ENCODE measurements at places on chromosomes 3 and 15.

DNA sequence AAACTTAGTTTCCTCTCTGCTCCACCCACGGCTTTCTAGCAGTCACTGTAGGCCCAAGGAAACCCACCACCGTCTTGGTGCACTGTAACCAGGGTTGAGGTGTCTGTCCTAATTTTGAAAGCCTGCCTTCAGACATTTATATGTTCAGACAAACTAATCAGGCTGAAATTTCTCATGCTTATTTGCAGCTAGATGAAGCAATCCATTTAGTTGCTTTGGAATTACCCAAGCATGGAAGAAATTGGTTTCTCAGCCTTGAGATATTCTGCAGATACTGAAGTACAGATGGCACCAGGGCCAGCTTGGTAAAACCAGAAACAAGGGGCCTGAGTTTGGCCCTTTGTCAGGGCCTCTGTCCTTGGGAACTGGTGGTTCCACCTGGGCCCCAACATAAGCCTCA is 105.4 kb downstream of the CACNA1D start:
- DNase-seq, result no peak

GRCh38 chr3:123229145-123229544 is 27.4 kb downstream of the SEC22A start:
- DNase-seq, result no peak

- DNase-seq, result no peak
Measured at GRCh38 chr3:160265088-160265487, 39.9 kb downstream of the C3orf80 start.

DNA sequence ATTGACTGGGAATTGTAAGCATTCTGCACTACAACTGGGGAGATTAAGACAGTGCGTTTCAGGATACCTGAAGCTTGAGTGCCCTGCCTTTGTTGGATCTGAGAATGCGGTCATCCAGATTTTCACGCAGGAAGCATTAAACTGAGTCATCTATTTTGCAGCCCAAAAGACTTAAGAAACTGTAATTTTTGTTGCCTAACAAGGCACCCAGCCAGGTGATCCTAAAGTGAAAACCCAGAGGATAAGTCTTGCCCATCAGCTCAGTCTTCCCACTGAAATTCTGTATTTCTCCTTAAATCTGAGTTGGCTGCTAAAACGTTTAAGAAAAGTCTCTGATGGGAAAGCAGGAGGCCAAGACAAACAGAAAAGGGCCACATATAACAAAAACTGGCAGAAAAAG is 242.5 kb upstream of the TMCO5A start:
- no peak for DNase-seq

- DNase-seq, result no peak
Measured at GRCh38 chr15:49110158-49110944, 45.0 kb downstream of the COPS2 start.

DNA sequence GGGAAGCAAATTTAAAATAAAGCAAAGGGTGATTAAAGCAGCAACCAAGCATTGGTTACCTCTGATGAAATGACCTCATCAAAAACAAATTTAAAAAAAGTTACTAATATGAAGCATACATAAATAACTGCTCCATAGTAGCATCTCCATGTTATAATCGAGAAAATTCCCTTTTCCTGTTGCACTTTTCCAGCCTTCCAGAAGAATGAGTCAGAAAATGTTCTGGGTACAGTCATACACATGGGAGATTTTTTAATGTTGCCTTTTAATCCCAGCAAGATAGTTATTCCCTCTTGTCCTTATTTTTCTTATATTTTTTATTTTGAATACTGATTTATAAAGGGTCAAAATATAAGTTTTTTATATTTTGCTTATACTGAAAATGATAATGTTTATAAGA is 2.6 kb upstream of the TMCO5A start:
- DNase-seq, result no peak

- DNase-seq, result no peak
Measured at GRCh38 chr3:170862618-170863374, 7.2 kb downstream of the RPL22L1 start.

GRCh38 chr3:15040844-15041243 is 24.3 kb downstream of the MRPS25 start:
- DNase-seq, result no peak

GRCh38 chr15:80350941-80351610 is 53.1 kb upstream of the ARNT2 start:
- DNase-seq, result no peak

GRCh38 chr15:31237043-31237324 is 89.7 kb upstream of the KLF13 start:
- no peak for DNase-seq

- no peak for DNase-seq
Measured at GRCh38 chr3:72563690-72564370, 284.4 kb downstream of the SHQ1 start.

- no peak for DNase-seq
Measured at GRCh38 chr3:100893108-100893507, 100.1 kb downstream of the ABI3BP start.

GRCh38 chr3:124504332-124505059 is 225.8 kb upstream of the UMPS start:
- DNase-seq, result no peak

- DNase-seq, result no peak
Measured at GRCh38 chr15:93058128-93058527, 30.9 kb downstream of the RGMA start.

DNA sequence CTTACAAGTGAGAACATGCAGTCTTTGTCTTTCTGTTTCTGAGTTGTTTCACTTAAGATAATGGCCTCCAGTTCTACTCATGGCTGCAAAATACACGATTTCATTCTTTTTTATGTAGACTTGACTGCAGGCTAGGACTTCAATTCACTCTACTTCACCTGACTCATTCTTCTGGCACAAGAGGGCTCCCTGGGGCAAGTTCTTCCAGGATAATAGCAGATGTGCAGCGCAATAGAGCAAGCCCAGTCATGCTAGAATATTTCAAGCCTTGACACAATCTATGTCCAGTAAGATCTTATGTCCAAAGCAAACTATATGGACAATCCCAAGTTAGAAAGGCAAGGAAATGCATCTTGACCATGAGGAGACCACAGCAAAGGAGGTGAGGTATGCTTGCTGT is 211.7 kb upstream of the GADL1 start:
- DNase-seq, result no peak

- DNase-seq, result no peak
Measured at GRCh38 chr3:5565026-5565425, 377.5 kb downstream of the EDEM1 start.

- DNase-seq, result no peak
Measured at GRCh38 chr3:148439254-148439822, 258.4 kb upstream of the AGTR1 start.

- DNase-seq, result no peak
Measured at GRCh38 chr3:74357881-74358280, 256.6 kb downstream of the CNTN3 start.

GRCh38 chr3:47197287-47197686 is 33.4 kb upstream of the SETD2 start:
- no peak for DNase-seq

GRCh38 chr15:28896951-28897350 is 11.2 kb downstream of the APBA2 start:
- DNase-seq, result no peak

DNA sequence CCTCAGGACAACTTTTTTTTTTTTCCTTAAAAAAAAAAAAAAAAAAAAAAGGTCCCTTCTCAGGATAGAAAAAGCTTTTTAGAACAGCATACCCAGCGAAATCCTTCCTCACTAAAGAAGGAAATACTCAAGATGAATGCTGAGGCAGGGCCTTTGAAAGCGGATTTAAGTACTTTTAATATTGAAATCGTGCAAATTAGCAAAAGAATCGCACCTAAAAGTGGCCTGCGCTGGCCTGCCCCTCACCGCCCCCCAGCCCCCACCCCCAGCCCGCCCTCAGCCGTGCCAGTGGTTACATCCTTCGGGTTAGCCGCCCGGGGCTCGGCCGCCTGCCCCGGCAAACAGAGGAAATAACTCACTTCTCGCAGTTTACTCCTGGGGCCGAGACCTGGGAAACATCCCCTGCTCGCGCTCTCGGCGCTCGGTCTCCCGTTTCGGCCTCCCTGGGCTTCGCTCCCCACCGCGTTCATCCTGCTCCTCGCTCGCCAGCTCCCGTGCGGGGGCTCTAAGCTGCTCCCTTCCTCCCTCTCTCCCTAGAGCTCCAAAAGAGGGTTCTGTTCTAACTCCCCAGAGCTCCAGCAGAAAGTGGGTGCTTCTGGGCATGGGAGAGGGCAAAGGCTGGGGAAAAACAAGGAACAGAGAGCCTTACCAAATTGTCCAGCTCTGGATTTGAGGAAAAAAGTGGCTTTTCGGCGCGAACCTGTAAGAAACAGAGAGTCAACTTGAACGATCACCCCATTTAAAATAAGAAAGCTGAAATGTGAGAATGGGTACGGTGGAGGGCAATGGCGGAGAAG is 5.2 kb downstream of the MEIS2 start:
- DNase-seq, result no peak

GRCh38 chr3:7630925-7631324 is 770.0 kb downstream of the GRM7 start:
- no peak for DNase-seq

- no peak for DNase-seq
Measured at GRCh38 chr3:123621186-123621849, 36.5 kb upstream of the HACD2 start.

DNA sequence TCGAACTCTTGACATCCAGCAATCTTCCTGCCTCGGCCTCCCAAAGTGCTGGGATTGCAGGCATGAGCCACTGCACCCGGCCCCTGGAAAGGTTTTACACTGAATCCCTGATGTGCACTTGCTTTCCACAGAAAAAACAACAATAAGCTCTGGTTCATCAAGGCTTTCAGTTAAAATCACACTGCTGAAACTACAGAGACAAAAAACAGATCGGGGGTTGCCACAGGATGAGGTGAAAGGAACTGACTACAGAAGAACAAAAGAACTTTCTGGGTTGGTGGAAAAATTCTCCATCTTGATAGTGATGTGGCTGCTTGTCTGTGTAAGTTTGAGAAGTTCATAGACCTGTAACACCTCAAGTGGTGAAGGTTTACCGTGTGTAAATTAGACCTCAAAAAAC is 2.9 kb downstream of the RAB43 start:
- DNase-seq, result peak; percentile 48

GRCh38 chr3:144923046-144923775 is 951.6 kb downstream of the DIPK2A start:
- DNase-seq, result no peak

DNA sequence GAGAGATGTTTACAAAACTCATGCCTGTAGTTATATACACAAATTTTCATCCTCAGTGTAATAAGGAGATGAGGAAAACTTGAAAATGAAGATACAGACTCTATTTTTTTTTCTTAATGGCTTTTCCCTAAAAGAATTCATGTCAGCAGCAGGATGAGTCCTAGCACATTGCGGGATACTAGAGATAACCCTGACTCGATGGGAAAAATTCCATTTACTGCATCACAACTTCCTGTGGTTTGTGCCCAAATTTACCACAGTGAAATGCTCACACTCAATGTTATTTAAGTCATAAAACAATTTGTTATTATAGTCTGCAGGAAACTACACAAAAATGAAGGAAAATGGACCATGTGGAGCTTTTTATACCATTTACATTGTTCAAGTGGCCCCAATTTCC is 581.9 kb upstream of the ZNF717 start:
- no peak for DNase-seq

DNA sequence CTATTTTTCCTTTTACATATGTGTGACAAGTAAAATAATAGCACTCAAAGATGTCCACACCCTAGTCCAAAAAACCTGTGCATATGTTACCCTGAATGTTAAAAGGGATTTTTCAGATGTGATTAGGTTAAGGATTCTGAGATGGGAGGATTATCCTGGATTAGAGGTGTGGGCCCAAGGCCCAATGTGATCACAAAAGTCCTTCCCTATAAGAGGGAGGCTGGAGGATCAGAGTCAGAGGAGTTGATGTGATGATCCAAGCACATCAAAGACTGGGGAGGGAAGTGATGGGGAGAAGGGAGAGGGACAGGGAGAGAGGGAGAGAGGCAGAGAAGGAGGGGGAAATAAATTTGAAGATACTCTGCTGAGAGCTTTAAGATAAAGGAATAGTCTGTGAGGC is 512.6 kb downstream of the PLOD2 start:
- no peak for DNase-seq

GRCh38 chr3:133572158-133573053 is 1.1 kb upstream of the CDV3 start:
- DNase-seq, result no peak

- DNase-seq, result no peak
Measured at GRCh38 chr3:117788061-117788460, 1078.5 kb downstream of the TUSC7 start.

- no peak for DNase-seq
Measured at GRCh38 chr15:84604826-84605553, 4.2 kb downstream of the ZSCAN2 start.

DNA sequence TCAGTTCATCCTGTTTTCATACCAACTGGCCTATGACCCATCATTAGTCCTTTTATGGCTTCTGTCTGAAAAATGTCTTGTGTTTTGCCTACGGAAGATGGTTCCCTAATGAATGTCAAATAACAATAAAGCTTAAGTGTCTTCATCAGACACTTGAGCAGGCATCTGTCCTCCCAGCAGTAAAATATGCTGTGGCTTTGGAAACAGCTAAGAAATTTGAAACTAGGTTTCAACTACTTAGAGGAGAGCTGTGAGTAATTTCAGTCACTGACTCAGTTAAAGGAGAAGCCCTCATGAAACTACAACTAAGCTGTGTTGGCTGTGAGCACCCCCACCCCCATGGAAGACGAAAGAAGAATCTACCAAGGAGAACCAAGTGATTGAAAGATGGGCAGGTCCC is 409.4 kb upstream of the PPP2R3A start:
- no peak for DNase-seq

- no peak for DNase-seq
Measured at GRCh38 chr3:185082149-185082548, 70.7 kb downstream of the C3orf70 start.

- DNase-seq, result no peak
Measured at GRCh38 chr3:138412821-138413551, 21.4 kb upstream of the ESYT3 start.

- no peak for DNase-seq
Measured at GRCh38 chr3:179853176-179853575, 183.6 kb downstream of the PEX5L start.

- DNase-seq, result no peak
Measured at GRCh38 chr3:171178714-171179113, 152.2 kb upstream of the SLC2A2 start.
